CD4-positive, alpha-beta T cell treated with Interleukin-10 for 1 hour (primary cell): ENCODE measurements at places on chromosomes 5 and 9.

GRCh38 chr9:93675336-93676150 lies 99.2 kb downstream of the PHF2 start:
- DNase-seq = no peak

- DNase-seq = no peak
Measured at GRCh38 chr5:17966640-17967402, 332.6 kb downstream of the TAF11L14 start.

- DNase-seq = no peak
Measured at GRCh38 chr9:34759432-34760134, 49.6 kb upstream of the CCL21 start.

- DNase-seq = no peak
Measured at GRCh38 chr9:128136816-128137793, 9.6 kb upstream of the PTGES2 start.

- DNase-seq = no peak
Measured at GRCh38 chr9:87116492-87116891, 169.2 kb upstream of the GAS1 start.

- no peak for DNase-seq
Measured at GRCh38 chr5:145984072-145984471, 47.7 kb downstream of the SH3RF2 start.

DNA sequence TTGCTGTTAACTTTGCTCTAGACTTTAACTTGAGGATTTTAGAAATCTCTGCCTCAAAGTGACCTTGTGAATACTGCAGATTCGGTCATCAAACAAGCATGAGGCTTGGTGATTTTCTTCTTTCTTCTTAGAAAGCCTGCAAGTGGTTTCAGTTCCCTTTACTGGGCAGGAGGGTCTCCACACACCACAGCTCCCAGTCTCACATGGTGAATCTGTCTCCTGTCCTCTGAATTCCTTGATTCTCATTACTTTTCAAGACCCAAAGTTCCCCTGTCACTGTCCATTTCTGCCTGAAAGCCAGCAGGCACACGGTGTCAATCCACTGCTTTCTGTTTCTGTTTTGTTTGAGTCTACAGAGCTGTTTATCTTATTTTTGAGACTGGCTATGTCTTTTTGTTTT lies 14.1 kb downstream of the HSPB3 start:
- no peak for DNase-seq

- no peak for DNase-seq
Measured at GRCh38 chr9:33939924-33940874, 108.5 kb downstream of the UBAP2 start.

- no peak for DNase-seq
Measured at GRCh38 chr9:453832-454231, 239.2 kb downstream of the DOCK8 start.

GRCh38 chr5:109455598-109456096 lies 45.9 kb upstream of the PJA2 start:
- no peak for DNase-seq

DNA sequence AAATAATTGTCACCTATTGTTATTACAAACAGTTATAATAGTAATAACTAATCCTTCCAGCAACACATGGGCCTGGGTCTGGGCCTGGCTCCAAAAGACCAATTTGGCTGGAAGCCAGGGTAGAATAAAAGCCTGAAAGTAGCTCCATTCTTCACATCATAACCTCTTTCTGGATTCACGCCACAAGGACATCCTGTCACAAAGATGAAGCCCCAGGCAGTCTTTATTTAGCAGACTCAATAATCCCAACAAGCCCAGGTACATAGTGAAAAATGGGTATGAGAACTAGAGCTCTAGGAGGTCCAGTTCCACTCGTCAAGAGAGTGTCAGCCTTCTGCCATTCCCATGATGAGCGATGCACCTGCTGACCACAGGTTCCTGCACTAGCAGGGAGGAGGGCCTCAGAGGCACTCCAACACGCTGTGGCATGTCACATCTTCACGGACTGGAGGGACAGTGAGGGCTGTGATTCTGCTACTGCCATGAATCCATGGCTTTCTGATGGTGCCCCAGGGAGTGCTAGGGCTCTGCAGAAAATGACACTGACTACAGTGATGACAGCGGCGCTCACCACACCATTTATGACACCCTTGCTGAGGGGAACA lies 124.9 kb downstream of the SPOCK1 start:
- no peak for DNase-seq

- DNase-seq = no peak
Measured at GRCh38 chr5:65508978-65509377, 27.3 kb upstream of the ADAMTS6 start.

DNA sequence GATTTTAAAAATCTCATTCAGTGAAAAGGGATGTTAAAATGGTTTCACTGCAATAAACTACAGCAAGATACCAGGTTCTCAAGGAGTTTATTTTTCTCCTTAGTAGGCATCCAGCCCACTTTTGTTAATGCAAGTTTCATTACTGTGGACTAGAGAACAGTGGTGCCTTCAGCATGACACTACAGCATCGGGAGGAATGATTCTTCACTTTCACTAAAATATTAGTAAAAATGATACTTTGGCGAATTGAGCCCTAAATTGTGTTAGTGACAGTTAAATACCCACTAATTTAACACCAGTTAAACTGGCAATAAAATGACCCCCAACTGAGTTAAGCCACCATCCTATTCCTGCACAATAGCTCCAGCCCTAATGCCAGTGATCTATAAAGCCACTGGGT lies 152.2 kb upstream of the MPDZ start:
- DNase-seq = no peak

DNA sequence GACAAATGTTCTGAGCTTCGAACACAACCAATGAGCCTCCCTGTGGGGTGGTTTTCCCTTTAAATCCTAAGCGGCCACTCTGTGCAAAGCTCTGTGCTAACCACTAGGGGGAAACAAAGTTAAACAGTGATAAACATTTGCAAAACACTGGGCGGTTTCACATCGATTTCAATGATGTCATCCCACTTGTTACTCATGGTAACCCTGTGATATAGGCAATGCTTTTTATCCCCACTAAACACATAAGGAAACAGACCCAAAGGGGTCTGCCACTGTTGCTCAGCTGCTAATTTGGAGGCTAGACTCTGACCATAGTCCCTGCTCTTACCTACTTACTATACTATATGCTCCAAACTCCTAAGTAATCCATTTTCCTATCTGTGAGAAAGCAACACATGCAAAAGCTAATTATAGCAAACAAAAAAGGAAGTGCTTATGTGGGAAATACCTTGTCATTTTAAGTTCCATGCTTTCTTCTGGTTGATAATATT lies 57.3 kb downstream of the PTPN3 start:
- DNase-seq = peak; percentile 46

GRCh38 chr9:93471124-93471523 lies 17.7 kb upstream of the FAM120AOS start:
- DNase-seq = no peak

DNA sequence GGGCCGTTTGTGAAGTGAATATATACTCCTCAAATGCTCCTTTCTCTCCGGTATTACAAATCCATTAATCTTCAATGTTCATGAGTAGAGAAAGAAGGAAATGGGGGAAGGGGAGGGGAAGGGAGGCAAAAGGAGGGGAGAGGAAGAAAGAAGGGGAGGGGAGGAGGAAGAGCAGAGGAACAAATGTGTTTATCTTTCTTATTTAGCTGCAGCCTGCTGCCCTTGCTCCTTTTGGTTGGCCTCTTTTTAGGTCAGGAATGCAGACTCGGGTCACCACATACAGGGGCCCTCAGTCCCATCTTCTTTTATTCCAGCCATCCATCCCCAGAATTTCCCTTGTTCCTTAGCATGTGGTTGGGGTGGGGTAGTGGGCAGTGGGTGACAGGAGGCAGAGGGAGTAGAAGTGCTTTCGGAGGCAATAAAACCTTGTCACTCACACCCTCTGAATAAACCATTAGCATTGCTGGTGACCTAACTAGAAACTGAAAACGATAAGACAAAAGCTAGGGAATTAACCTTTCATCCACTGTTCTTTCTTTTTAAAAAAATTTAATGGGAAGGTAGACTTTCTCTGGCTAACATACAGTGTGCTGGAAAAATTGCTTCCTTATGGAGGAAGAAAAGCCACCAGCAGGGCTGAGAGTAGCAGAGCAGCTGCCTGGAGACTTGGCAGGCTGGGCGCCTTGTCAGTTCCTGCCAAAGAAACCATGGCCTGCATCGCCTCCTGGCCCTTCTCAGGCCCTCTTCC lies 16.8 kb upstream of the PRLR start:
- no peak for DNase-seq

- no peak for DNase-seq
Measured at GRCh38 chr5:117761186-117761585, 1186.6 kb upstream of the SEMA6A start.

GRCh38 chr5:53607886-53608285 lies 47.4 kb downstream of the NDUFS4 start:
- no peak for DNase-seq

- no peak for DNase-seq
Measured at GRCh38 chr5:111079846-111080245, 8.3 kb downstream of the TSLP start.

DNA sequence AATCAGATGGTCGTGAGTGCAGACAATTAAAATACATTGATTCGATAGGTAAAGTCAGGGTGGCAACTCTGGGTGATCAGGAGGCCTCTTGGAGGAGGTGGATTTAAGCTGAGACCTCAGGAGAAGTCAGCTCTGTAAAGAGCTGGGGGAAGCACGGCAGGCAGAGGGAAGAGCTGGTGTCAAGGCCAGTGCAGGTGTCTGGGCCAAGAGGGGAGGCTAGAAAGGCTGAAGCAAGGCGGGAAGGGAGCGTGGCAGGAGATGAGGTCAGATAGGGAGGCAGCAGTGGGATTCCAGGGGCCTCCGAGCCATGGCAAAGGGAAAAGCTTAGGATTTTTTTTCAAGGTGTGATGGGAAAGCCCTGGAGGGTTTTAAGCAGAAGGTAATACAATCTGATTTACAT lies 178.7 kb downstream of the FSTL4 start:
- no peak for DNase-seq

GRCh38 chr5:133734916-133735315 lies 122.6 kb upstream of the FSTL4 start:
- DNase-seq = no peak

- DNase-seq = no peak
Measured at GRCh38 chr9:133256686-133257091, 18.3 kb downstream of the ABO start.

GRCh38 chr5:135054546-135054945 lies 20.5 kb upstream of the PITX1 start:
- DNase-seq = no peak

DNA sequence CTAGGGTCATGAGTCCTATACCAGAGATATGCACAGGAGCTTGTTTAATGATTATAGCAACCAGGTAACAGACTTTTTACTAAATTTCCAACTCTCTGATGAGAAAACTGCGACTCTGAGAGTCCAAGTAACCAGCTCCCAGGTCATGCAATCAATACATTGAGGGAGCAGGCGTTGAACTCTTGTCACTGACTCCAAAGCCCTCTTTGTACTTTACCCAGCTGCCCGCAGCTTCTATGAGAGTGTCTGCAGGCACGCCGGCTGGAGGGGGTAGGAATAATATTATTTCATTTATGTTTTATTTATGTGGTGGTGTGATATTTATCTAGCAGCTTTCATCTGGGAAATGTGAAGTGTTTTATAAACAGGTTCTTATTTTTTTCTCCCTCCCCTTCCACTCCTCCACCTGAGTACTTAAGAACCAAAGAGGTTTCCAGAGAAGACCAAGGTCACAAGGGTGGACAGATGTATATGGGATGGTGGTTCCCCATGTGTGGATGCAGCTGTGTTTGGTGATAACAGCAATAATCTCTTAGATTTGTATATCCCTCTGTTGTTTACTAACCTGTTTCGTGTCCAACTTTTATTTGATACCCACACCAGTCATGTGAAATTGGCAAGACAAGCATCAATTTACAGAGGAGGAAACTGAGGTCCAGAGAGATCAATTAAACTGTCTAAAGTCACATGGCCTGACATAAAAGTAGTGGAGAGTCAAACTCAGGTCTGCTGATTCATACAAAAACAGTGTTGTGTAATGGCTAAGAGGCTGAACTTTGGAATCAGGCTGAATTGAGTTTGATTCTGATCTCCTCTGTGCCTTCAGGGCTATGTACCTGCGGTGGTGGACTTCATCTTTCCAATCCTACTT lies 140.2 kb upstream of the TRIM32 start:
- no peak for DNase-seq

- no peak for DNase-seq
Measured at GRCh38 chr5:95110118-95110517, 174.8 kb downstream of the MCTP1 start.

DNA sequence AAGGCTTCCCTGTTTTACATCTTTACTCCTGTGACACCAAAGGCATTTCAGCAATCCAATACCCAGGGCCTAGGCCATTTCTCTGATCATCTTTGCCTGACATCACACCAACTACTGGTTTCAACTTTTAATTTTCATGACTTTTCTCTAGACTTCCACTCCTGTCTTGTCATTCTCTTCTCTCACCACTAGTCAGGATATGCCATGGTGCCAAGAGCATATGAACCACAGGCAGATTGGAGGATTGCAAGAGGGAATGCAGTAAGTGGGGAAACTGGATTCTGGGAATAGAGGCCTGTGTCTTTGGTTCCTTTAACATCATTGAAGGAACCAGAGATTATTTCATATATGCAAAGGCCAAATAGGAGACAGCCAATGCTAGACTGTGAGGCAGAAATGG lies 69.3 kb downstream of the ANKRD31 start:
- no peak for DNase-seq

DNA sequence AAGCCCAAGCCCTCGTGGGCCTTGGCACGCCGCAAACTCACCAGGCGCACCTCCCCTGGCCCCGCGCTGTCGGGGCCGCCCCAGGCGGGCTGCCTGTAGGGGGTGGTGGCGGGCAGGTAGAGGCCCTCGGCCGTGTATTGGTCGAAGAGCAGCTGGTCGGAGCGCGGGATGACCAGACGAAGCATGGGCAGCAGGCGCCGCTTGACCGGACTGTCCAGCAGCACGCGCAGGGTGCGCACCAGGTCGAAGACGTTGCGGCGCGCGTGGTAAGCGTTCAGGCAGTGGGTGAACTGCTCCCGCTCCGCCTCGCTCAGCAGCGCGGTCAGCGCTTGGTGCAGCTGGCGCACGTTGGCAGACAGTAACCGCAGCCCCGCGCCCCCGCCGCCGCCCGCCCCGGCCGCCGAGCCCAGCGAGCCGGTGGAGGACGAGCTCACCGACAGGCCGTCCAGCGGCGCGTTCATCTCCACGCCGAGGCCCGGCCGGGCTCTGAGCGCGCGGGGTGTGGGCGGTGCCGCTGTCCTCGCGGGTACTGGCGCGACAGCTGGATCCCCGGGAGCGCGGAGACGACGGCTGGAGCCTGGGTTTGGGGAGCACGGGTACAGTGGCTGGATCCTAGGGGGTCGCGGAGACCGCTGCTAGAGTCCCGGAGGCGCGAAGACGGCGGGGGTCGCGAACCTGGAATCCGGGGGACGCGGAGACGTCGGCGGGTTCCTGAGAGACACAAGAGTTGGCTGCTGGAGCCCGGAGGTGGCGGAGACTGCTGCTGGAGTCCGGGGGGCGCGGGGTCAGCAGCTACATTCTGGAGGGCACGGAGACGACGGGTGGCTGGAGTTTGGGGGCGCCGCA lies 709 bp downstream of the WHRN start:
- peak; percentile 47 for DNase-seq

DNA sequence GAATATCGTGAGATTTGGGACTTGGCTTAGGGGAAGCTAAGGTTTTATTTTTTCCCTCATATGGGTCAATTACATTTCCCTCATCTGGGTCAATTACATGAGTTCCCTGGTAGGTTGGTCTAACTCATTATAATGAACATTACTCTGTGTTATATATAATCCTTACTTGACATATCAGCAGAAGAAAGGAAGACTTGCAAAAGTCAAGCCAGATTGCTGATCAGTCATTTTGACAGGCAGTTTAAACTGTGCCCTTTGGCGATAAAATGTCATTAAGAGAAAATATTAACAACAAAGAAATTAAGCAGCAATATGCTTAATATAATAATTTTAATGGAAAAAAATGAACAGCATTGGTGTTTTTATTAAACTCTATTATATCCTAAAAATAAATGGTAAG lies 23.1 kb upstream of the TRPM3 start:
- no peak for DNase-seq
